ENCODE measurements at places on chromosomes 11 and 22.

GRCh38 chr22:19868333-19868732 is 13.7 kb upstream of the GNB1L start:
- no peak for DNase-seq

- no peak for DNase-seq
Measured at GRCh38 chr11:43871051-43871450, 9.6 kb upstream of the ALKBH3 start.

DNA sequence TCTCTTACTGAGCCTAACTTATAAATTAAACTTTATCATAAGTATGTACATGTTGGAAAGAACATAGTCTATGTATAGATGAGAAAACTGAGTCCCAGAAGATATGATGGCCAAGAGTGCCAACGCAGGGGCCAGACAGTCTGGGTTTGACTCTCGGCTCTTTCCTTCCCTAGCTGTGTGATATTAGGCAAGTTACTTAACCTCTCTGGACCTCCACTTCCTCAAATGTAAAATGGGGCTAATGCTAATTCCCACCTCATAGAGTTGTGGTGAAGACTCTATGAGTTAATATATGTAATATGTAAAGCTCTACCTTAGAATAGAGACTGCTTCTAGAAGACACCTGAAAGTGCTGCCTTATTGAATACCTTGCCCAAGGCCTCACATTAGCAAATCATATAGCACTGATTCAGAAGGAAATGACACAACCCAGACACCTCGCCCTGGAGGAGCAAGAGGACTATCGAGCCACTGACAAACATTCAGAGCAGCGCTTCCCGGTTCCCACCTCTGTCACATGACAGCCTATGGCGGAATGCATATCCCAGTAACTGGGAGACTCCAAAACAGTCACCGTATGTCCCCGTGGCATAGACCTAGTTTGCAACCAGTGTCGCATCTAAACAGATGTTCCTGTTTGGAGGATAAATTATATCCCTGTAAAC is 11.3 kb upstream of the CCDC86 start:
- no peak for DNase-seq

- no peak for DNase-seq
Measured at GRCh38 chr11:117613521-117613920, 183.5 kb downstream of the DSCAML1 start.

DNA sequence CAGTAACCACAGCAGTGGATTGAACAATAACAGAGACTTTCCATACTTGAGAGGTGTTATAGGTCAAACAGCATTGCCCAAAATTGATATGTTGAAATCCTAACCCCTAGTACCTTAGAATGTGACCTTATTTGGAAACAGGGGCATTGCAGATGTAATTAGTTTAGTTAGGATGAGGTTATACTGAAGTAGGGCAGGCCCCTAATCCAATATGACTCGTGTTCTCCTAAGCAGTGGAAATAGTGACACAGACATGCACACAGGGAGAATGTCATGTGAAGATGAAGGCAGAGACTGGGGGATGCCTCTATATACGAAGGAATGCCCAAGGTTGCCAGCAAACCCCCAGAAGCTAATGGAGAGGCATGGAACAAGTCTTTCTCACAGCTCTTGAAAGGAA is 270.5 kb downstream of the TENM4 start:
- no peak for DNase-seq

GRCh38 chr11:14977101-14977880 is 5.1 kb upstream of the CALCA start:
- DNase-seq = no peak

DNA sequence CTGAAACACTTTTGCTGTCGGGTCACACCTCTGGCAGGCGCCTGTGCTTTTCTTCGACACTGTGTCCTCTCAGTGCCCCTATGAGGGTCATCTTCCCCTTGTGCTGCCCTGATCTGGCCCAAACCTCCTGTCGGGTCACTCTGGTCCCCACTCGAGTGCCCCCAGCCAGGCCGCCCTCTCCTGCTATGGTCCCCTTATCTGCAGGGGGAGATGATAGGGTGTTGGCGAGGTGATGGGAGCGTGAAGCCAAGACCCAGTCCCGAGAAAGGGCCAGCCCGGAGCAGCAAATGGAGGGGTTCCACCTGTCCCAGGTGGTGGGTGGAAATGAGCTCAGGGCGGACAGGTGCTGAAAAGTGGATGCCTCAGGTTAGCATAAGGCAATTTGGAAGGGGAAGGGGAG is 9.7 kb downstream of the NADSYN1 start:
- no peak for DNase-seq

DNA sequence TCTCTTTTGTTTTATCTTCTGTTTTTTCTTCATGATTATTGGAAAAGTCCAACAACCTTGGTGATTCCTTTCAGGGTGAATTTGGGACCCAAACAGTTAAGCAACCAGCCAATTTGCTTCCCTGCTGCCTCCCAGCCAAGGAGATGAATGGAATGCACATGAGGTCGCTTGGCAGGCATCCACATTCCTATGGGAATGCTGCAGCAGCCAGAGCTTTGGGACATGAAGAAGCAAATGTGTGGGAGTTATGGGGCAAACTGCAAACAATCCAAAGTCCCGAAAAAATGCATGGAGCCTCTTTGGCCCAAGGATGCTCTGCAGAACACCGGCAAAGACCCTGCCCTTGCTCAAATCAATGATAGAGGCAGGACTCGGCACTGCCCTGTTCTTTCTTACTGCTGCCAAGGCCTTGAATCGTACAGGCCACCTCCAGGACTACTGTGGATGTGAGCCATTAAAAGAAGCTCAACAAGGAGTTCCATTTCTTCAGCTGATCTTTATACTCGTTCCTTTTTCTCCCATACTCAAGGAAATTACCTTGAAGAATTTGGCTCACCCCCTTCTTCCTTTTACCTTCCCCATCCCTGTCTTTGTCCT is 117.3 kb upstream of the TEAD1 start:
- DNase-seq = peak; percentile 65

DNA sequence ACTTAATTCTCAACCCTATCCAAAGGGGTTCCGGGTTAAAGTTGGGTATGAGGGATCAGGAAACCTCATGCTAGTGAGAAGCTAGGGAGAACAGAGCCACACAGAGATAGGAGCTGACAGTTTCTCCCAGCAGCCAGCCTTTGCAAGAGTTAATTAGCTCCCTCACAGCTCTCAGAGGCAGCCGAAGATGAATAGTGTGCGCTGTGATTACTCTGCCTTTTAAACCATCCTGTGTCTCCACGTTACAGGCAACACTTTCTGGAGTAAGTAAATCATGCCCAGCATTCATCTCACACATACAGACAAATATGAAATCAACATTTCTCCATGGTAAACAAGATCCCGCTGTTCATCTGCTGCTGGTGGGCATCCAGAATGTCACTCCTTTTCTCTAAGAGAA is 429.6 kb downstream of the INSC start:
- DNase-seq = no peak

DNA sequence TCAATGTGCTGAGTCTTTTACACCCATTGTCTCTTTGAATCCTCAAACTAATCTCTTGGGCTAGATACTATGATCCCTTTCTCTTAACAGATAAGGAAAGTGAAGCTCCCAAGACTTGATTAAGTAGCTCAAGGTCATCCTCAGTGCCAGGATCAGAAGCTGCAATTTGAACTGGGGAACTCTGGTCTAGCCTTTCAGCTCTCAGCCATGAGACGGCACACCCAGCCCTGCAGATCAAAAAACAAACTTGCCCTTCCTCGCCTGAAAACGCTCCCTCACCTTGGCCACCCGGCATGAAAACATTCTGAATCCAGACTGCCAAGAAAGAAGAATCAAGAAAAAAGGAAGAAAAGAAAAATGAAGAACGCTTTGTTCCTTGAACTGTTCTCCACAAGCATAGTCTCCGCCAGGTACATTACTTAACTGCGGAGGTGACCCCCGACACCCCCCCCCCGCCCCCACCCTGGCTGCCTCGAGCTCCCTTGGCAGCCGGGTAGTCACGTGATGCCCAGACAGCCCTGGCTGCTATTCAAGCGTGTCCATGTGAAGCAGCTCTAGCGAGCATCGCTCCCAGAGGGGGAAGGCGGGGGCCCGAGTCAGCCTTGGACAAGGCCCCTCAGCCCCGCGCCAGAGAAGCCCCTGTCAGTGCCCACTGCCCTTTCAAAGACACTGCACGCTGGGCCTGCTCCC is 451.2 kb downstream of the MIAT start:
- peak; percentile 80 for DNase-seq

- no peak for DNase-seq
Measured at GRCh38 chr22:38172832-38173640, 8.6 kb downstream of the PLA2G6 start.

All from Caki2 (cell line).